AG09309 (cell line): ENCODE measurements at places on chromosomes 6 and 20.

GRCh38 chr6:88298066-88298845 is 132.1 kb upstream of the CNR1 start:
- no peak for DNase-seq

GRCh38 chr20:10553326-10553984 is 118.3 kb downstream of the SLX4IP start:
- DNase-seq: no peak

DNA sequence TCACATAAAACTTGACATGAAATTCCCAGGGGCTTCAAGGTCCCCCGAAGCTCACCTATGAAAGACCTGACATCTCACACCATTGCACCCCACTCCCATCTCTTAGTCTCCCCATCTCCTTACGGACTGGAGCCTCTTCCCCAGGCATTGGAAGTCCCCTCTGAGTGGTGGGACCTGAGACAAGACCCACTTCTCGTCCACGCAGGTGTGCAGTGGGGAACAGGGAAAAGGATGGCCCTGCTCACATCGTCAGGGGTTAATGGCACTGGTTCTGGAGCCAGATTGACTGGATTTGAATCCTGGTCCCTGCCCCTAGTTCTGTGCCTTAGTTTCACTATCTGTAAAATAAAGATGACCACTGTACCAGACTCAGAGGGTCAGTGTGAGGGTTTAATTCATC is 15.5 kb downstream of the ADGRF1 start:
- no peak for DNase-seq

DNA sequence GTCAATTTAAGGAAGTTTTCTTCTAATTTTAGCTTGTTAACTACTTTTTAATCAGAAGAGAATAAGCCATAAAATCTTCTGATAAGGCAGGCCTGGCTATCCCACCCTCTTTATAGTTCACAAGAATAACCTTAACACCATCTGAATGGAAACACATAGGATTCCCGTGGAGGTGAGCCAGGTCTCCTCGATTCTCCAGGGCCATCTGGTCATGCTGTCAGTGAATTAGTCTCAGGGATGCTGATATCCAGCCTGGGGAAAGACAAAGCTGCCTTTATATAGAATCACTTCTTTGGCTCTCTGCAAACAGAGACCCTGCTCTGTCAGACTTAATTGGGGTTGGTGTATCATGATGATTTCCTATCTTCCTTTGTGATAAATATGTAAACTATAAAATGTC is 30.1 kb upstream of the TAGAP start:
- DNase-seq: no peak

DNA sequence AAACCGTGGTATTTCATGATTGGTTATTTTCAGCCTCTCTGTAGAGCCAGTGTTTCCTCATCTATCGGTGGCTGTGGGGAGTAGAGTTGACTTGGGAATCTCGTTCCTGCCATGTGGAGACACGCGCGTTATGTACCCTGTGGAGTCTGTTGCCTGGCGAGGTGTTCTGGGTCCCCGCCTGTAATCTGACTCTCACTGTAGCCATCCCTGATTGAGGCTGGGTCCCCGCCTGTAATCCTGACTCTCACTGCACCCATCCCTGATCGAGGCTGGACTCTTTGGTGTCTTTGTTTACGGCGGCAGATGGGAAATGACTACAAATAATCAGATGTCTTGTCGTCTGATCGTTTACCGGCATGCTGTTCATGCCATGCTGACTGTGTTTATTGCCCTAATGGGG is 153.9 kb downstream of the DTNBP1 start:
- DNase-seq: no peak

DNA sequence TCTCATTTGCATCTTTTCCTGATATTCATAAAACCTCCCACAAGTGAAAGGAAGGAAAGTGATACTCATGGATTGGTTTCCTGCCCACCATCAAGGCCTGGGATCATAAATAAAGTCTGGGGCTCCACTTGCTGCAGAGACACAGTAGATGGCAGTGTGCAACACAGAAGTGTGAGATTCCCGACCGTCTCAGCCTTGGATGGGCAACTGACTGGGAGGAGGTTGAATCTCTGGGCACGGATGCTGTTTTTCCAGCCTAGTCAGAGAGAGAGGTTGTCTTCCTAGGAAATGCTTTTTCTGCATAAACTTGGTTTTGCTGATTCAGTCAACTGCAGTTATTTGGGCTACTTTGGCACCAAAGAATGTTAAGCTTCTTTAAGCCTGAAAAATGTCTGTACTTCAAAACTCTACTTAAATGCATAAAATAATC is 9.9 kb upstream of the RFPL4B start:
- peak; percentile 85 for DNase-seq

DNA sequence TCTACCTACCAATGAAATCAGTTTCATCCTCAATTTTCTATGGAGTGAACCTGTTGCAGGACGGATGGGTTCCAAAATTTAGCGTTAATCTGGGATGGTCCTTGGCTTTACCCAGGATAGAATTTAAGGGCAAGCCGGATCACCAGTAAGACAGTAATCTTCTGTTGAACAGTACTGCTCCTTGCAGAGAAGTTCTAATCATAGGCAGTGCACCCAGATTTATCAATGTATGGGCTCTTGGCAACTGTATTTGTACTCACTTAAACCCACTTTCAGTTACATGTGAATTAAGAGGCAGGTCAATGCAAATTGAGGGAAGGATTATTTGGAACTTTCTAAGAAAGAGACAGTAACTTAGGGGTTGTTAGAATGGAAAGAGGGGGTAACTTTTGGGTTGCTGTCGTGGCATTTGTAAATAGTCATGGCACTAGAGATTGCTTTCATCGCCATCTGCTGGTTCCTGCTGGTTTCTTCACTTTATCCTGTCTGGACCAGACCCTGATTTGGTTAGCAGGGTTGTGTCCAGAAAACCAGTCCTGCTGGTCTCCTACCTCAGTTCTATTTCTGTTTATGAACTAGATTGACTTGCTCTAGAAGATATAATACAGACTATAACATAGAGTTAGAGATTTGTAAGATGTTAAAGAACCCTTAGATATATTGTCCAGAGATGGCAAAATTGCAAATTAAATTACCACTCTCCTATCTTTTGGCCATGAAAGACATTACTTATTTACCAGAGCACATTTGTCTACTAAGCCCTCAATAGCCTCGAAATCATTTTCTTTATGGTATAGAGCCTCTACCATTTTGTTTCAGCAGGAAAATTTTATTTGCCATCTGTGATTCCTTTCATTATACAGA is 646.3 kb downstream of the UTRN start:
- no peak for DNase-seq

DNA sequence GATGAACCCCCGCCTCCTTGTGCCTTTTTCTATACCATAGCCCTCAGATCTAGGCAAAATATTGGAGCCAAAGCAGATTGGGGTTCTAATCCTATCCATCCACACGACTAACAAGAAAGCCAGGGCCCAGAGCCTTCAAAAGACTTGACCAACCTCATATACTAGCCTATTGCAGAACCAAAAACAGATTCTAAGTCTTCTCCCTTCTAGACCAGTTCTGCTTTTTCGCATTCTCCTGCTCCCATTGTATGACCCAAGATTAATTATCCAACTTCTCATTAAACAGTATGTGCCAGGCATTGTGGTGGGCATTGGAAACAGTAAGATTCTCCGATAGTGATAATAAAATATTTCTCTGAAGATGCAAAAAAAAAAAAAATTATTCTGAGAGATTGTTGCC is 113.7 kb upstream of the JARID2 start:
- no peak for DNase-seq

GRCh38 chr20:17611540-17612286 is 41.8 kb downstream of the DSTN start:
- DNase-seq: no peak

DNA sequence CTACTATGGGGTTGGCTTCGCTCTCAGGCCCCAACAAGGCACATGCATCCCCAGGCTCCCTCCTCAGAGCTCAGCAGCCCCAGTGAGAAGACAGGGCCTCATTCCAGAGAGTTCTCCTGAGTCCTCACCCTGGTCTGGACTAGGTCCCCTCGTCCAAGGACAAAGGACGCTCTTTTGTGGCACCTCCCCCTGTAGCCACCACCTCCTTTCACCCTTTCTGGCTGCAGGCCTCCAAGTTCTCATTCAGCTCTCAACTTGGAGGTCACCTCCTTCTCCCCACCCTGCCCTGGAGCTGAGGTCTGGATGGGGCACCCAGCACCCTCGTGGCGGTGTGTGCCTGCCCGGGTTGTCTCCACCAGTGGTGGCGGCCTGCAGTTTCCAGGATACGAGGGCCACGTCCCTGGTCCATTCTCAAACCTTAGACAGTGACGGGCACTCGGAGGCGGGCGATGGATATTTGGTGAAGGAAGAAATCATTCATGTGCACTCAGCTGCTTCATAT is 2.5 kb downstream of the UNC93A start:
- no peak for DNase-seq

DNA sequence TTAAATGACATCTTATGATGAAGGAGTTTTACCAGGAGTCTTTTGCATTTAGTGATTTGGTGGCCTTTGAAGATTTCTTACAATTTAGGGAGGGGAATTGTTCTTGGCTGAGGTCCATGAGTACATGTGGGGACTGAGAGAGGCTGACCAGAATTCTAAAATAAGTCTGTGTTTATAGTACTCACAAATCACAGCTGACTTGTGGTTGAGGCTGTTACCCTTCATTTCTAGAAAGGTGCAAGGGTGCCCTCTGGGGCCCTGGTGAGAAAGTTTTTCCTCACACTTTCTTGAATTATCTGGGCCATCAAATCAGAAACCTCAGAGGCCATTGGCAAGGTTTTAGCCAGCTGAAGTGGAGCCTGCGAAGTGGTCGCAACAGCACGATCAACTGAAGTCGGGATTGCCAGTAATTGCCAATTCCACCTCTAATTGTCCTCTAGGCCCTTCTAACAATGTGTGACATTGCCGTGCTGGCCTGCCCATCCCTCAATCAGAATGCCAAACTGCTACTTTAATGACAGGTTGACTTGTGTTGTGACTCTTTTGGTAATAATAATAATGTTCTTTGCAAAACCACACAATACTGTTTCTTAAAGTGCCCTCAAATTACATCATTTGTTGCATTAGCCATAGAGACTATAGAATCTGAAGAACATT is 221.6 kb downstream of the OGFRL1 start:
- peak; percentile 48 for DNase-seq

GRCh38 chr6:43376551-43376981 is 7.1 kb upstream of the ZNF318 start:
- no peak for DNase-seq

DNA sequence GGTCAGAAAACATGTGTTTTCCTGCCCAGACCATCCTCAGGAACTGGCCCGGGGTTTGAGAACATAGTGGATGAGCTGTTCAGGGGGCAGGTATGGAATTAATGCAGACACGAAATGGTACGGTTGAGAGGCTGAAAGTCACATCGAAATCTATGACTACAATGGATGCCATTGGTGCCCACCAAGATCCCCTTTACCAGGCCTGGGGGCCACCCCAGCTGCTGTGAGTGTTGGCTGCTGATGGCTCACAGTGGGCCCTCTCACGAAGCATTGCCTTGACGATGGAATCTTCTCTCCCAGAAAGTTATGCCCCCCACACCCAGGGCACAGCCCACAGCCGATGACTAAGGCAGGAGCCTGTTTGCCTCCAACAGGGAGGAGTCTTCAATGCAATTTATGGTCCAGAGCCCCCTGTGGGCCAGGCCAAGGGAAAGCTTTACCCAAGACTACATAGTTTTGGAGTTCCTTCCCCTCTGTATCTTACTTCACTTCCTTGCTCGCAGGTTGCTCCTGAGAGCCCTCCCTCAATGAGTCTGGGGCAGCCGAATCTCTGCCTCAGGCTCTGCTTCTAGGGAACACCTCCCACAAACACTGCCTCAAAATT is 92.6 kb downstream of the BFSP1 start:
- no peak for DNase-seq

- DNase-seq: no peak
These were observed 32.9 kb upstream of the LGSN start for GRCh38 chr6:63352544-63353285.

DNA sequence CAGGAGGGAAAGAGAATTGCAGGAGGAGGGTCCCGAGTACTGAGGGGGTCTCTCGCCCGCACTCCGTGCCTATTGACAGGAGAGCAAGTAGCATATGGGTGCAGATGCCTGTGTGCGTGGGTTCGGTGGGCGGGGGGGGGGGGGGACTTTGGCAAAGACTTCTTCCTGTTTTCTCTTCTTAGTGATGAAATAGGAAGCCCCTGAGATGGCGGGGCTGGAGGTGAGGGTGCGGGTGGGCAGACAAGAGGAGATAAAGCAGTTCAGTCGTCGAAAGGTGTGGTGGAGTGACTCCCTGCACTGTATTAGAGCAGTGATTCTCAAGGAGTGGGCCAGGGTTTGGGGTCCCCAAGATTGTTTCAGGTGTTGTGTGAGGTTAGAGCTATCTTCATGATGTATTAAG is 3.7 kb downstream of the NAA20 start:
- no peak for DNase-seq

GRCh38 chr6:45652416-45652815 is 274.7 kb upstream of the SUPT3H start:
- DNase-seq: no peak

DNA sequence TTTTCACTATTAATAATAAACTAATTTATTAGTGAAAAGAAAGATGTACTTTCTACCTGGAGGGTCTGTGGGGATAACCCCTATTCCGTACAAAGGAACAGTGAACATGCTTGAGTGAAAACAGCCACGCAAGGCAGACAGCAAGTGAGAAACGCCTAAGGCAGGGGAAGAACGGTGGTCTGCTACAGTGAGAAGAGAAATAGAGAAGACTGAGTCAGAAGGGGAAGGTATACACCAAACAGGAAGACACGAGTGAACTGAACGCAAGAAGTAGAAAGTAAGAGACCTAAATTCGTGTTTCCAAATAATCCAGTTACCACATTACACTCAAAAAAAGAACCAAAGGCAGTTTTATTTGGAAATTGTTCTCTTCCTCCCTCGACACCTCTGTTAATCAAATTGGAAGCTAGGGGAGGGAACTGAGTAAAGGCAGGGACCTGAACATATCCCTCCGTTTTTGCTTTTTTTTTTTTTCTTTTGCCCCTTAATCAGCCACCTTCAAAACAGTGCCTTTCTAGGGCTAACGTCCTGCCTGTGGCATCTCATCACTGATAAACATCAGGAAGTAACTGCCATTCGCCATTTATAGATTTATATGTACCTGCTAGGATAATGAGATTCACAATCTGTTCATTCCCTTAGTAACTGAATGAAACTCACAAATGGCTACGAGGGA is 48.9 kb downstream of the ATXN1 start:
- no peak for DNase-seq

DNA sequence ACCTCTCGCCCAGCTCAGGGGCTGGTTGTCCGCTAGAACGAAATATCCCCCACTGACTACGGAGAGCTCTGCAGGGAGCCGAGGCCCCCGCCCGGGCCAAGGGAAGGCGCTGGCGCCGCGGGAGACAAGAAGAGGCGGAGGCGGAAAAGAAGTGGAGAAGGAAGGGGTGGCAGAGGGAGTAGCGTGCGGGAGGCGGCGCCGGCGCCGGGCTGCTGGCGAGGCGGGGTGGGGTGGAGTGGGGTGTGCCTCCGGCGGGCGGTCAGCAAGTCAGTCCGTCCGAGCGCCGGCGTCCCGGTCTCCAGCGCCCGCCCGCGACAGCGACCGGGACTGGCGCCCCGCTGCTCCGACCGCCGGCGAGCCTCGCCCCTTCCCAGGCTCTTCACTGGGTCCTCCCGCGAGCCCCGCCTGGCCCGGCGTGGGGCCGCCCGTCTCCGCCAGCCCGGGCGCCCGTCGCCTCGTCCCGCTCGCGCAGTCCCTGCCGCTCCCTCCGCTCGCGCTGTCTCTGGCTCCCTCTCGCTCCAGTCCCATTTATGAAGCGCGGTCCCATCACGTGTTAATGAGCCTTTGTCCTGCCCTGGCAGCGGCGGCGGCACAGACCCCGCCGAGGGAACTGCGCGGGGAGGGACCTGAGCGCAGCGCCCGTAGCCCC is at the start of gene CNR1:
TSS of gene CNR1 (minus strand) at position 504 of the 649 bp plus-strand sequence. CDS start 21,073 bp downstream, outside the sequence.
- no peak for DNase-seq
